ENCODE measurements at places on chromosomes 4 and X.

DNA sequence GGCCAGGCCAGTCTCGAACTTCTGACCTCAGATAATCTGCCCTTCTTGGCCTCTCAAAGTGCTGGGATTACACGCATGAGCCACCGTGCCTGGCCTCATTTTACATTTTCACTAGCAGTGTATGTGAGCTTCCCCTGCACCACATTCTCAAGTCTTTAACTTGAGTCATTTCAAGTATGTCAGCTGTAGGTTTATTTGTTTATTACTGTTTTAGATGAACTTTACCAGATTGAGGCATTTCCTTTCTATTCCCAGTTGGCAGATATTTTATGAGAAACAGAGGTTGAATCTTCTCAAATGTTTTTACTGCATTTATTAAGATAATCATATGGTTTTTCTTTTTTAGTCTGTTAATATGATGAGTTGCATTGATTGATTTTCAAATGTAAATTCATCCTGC is 114.6 kb upstream of the SH3RF1 start:
- DNase-seq, result peak; percentile 81

DNA sequence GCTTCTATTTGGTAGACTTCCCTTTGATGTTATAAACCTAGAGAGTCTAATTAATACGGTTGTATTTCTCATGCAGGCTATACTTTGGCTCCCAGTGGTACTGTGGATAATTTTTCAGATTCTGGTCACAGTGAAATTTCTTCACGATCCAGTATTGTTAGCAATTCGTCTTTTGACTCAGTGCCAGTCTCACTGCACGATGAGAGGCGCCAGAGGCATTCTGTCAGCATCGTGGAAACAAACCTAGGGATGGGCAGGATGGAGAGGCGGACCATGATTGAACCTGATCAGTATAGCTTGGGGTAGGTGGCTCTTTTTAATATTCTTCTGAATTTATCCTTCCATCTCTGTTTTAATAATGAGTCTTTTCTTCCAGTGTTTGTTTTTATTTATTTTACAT is 249.7 kb downstream of the RAPGEF2 start:
- DNase-seq, result no peak

GRCh38 chrX:24248042-24248441 is 65.8 kb downstream of the SUPT20HL2 start:
- no peak for DNase-seq

DNA sequence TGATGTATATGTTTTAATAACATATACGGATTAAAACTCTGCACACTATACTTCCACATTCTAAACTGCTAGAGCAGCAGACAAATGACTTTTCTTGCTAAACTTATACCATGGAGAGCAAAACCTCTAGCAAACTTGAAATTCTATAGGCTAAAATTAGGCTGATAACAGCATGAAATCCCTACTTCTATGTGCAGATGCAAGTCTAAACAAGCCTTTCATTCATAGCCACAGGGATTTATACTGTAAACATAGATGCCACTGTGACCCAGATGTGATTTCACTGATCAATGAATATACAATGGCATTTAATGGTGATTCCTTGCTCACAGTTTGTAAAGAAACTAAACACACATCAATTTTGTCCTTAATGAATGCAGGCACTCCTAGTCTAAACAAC is 151.0 kb downstream of the ANTXR2 start:
- DNase-seq, result no peak

GRCh38 chrX:23811108-23811651 is 28.2 kb downstream of the SAT1 start:
- no peak for DNase-seq

GRCh38 chr4:165096776-165097175 is 15.9 kb downstream of the TMEM192 start:
- peak; percentile 27 for DNase-seq

GRCh38 chrX:131910586-131910985 is 112.5 kb upstream of the STK26 start:
- DNase-seq, result no peak

DNA sequence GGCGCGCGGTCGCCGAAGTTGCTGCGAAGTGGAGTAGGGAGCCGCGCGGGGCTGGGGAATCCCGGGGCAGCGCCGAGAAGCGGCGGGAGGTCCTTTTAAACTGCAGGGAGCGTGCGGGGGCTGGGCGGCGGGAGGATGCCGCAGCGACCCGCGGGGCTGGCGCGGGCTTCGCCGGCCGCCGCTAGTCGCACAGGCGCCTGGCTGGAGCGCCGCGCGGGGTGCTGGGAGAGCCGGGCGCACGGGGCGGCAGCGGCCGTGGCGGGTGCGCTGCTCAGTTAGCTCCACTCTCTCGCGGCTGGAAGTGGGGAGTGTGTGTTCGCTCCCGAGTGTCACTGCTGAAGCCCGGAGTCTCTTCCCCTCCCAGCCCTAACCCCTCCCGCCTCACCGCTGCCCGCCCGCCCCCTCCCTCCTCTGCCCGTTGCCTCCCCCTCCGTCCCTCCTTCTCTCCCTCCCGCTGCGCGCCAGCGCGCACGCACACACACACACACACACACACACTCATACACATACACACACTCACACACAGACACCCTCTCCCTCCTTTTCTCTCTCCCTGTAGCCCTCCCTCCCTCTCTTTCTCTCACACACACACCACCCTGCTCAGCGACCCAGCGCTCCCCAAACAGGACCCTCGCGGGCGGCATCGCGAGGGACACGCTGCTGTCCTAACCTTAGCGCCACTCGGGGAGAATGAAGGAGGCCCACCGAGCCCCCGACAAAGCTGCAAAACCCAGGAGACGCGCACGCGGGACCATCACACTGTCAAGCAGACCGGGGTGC is at the start of gene NDNF:
Gene NDNF, minus strand, starts transcription at position 312 of the 780 bp plus-strand sequence. CDS start 26,698 bp downstream, outside the sequence.
- peak; percentile 78 for DNase-seq

DNA sequence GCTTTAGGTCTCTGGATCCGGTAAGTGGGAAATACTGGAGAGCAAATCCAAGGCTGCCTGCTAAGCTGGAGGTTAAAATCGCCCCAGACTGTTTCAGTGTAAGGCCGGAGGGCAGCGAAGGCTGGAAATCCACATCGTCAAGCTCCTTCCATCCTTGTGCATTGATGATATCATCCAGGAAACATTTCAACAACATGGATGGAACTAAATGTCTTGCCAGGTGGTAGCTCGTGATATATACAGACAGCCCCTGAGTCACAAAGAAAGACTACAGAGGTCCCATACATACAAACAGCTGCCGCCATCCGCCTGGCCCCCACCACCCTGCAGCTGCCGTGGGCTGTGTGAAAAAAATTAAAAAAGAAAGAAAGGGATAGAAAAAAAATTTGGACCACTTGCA is 148.9 kb upstream of the RBPJ start:
- DNase-seq, result peak; percentile 42

DNA sequence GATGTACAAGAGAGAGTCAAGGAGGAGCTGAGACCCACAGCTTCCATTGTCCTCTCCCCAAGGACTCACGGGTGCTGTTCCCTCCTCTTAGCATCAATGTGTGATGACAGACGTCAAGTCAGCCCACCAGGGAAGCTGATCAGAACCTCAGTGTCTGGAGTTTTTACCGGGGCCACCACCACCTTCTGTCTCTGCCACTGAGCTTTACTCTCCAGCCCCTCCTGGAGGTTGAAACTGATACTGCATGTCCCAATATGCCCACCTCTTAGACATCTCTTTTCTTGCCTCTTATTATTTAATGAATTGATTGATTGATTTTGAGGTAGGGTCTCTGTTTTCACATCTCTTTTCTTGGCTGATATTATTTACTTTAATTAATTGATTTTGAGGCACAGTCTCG is 10.3 kb upstream of the AKAP17A start:
- DNase-seq, result peak; percentile 13

- DNase-seq, result no peak
These were observed 103.4 kb downstream of the QRFPR start for GRCh38 chr4:121277194-121278105.

DNA sequence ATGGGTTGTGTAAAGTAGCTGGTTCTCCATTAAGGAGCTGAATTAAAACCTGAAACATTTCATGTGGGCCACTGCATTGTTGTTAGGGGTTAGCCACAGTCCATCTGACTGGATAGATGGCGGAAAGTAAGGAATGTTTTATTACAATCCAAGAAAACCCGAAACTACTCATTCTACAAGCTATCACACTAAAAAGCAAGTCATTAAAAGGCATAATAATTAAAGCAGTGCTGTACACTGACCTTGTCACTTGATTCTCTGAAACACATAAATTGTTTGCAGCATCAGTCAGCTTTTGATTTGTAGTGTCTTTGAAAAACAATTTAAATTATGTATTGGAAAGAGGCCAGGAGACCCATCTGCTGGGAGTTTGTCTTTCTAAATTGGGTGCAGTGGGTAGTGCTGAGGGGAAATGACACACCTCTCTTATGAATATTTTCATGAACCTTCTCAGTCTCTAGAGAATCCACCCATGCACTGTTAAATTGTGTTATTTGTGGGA is 75.7 kb upstream of the ANK2 start:
- peak; percentile 11 for DNase-seq

- DNase-seq, result peak; percentile 14
These were observed 6.0 kb upstream of the CENPE start for GRCh38 chr4:103204111-103204510.

DNA sequence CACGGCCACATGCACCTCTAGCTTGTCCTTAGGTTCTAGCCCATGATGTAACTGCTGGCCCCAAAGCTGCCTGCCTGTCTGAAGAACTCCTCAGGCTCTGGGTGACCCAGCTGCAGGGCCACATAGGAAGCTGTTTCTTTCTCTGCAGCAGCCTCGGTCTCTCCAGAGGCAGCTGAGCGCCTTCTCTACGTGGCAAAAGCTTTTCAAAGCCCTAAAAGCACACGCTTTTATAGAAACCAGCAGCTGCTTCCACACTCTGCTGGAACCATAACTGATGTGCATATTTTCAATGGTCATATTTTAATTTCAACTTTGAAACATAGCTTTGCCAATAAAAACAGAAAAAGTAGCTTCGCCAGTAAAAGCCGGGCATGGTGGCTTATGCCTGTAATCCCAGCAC is 37.4 kb downstream of the FAM53A start:
- no peak for DNase-seq

DNA sequence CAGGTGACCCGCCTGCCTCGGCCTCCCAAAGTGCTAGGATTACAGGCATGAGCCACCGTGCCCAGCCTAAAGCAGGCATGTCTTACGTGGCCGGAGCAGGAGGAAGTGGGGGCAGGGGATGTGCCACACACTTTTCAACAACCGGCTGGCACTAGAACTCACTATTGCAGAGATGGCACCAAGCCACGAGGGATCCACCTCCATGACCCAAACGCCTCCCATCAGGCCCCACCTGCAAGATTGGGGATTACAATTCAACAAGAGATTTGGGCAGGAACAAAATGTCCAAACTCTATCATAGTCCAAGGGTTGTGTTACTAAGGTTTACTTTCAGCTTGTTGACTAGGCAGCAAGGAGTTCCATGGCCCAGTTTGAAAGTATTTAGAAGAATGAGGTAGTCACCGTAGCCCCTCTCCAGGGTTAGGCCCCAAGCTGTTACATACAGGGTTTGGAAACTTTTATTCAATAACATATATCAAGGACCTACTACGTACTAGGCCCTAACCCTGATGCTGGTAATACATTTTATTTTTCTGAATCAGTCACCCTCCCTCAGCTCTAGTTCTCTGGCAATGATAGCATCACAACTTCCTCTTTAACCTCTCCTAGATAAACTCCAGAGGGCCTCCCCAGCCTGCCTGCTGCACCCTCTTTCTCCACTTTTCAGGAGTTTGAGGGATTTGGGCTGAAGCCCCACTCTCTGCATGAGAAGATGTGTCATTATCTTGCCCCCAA is 18.0 kb upstream of the TBC1D14 start:
- no peak for DNase-seq

GRCh38 chr4:104815665-104816064 is 321.0 kb upstream of the CXXC4 start:
- no peak for DNase-seq

- peak; percentile 88 for DNase-seq
These were observed 623.8 kb upstream of the DIPK2B start for GRCh38 chrX:45824471-45824870.
